ENCODE measurements at places on chromosomes 3 and 15.

DNA sequence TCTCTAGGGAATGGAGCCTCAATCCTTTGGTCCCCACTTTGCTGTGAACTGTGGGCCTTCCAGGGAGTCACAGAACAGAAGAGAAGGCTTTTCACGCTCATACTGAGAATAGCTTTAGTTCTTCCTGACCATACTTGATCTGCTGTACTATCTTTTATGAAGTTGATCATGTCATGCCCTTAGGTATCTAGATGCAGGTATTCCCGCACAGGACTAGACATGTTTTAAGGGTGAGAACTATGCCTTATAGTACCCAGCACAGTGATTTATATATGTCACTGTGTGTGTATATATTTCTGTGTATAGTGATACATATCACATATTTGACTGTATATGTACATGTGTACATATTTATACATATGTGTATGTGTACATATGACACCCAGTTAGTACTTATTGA is 358.4 kb upstream of the SEMA6D start:
- no peak for DNase-seq

DNA sequence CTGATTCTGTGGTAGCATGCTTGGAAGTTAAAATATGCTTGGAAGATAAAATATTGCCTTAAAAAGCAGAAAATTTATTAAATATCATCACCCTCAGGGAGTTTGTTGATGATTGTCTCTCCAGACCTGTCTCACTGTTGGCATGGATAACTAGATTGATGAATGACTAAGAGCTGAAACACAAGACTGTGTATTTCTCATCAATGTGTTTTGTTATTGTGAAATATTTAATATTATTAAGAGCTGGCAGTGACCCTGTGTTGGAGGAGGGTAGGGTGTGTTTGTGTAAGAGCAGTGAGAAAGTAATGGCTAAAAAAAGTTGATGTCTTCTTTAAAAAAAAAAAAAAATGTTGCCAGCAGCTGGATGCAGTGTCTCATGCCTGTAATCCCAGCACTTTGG is 82.2 kb downstream of the ITPR1 start:
- DNase-seq, result no peak

GRCh38 chr3:127802606-127803005 is 19.7 kb downstream of the MGLL start:
- no peak for DNase-seq

GRCh38 chr3:113431811-113432210 is 9.5 kb downstream of the CFAP44 start:
- no peak for DNase-seq

DNA sequence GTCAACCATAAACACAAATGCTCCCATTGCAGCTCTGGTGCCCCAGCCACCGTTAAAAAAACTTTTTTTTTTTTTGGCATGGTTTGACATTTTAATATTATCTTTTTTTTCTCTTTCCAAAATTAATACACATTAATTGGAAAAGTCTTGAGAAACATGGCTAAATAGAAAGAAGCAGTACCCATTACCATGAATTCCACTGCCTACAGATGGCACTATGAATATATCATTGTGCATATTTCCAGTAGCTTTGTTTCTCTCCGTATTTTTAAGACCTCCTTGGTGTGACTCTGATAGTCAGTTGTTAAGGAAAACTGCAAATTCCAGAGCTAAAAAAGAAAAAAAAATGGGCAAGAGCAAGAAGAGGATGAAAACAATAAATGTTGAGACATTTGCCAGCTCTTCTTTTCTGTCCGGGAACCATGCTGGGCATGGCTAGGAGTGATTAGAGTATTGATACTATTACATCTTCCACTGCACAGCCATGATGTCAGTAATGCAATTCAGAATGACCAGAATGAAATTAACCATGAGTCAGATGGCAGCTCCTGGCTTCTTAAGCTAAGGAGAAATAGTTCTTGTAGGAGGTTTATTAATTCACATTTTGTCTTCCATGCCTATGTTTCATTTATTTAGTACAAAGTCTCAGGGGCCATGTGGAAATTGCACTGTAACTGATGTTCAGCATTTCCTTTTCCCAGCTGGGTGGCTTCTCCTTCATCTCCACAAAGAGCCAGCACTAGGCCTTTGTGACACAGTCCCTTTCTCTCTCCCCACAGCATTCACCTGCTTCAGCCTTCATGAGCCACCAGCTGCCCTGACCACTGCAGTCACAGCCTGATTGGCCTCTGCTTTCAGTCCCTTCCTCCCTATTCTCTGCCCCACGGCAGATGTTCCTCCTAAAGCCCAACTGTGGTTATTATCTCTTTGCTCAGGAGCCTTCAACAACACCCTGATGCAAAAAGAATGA is 31.8 kb downstream of the SLC7A14 start:
- DNase-seq, result no peak

DNA sequence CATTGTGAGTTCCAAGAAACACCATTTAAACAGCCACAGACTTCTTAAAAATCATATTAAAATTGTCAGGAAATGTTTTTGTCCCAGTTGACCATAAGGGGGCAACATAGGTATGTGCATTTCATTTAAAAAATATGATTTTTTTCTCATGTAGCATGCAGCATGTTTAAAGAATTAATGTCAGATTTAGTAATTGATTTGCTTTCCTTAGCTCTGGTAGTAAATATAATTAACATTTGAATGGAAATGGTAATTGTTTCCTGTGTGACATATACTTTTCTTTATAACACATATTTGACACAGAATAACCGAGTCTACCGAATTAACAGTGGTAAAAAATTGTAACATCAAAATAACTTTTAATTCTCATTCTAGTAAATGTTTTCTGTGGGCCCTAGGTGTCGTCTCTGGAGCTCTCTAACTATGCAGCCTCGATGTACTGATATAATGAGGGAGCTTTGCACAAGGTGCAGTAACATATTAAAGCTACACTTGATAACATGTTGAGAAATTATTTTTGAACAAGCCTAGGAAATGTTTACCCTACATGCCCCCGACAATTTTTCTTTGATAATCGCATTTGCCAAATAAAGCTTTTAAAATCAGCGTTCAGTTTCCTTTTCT is 34.9 kb downstream of the NXPE3 start:
- no peak for DNase-seq

GRCh38 chr15:101318147-101318819 is 23.2 kb upstream of the SNRPA1 start:
- no peak for DNase-seq
